ENCODE measurements at places on chromosomes 2 and 18.

GRCh38 chr2:51335087-51336058 lies 303.4 kb upstream of the NRXN1 start:
- no peak for DNase-seq

- DNase-seq, result no peak
Observed at GRCh38 chr2:234458466-234458865, 38.4 kb downstream of the ARL4C start.

- no peak for DNase-seq
Observed at GRCh38 chr2:54321047-54321446, 65.0 kb upstream of the TSPYL6 start.

DNA sequence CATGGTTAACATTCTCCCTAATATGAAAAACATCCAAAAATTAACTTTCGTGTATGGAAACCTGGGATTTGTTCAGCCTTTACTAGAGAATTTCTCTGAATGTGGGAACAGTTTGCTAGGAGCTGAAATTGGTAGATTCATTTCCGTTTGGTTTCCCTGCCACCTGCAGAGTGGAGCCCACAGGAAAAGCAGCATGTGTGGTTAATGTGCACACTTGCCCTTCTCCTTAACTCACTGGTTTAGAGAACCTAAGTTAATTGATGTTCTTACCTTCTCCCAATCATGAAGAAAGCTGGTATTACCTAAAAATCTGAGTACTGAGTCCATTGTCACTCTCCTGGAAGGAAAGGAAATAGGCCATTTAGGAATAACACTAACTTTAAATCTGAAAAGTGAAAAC lies 37.6 kb upstream of the ASXL3 start:
- DNase-seq, result no peak

- DNase-seq, result no peak
Observed at GRCh38 chr18:41617647-41618046, 337.4 kb upstream of the PIK3C3 start.

- no peak for DNase-seq
Observed at GRCh38 chr2:53901192-53901591, 41.4 kb upstream of the GPR75 start.

All from putamen (tissue), 1 donor.